Omental fat pad (tissue), 4 donors: ENCODE measurements at places on chromosomes 4 and X.

DNA sequence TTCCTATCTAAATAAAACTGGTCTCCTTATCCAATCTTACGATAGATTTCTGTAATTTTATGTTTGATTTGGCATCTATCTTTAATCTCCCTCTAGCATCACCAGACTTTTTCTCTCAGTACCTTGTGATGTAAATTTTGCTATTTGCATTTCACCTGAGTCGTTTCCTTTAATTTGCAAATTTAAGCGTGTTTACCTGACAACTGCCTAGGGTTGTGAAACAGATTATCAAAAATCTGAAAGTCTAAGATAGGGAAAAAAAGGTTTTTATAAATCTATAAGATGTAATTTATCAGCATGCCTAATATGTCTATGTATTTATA, 39.4 kb upstream of the TMPRSS11E start:
- no peak for DNase-seq

DNA sequence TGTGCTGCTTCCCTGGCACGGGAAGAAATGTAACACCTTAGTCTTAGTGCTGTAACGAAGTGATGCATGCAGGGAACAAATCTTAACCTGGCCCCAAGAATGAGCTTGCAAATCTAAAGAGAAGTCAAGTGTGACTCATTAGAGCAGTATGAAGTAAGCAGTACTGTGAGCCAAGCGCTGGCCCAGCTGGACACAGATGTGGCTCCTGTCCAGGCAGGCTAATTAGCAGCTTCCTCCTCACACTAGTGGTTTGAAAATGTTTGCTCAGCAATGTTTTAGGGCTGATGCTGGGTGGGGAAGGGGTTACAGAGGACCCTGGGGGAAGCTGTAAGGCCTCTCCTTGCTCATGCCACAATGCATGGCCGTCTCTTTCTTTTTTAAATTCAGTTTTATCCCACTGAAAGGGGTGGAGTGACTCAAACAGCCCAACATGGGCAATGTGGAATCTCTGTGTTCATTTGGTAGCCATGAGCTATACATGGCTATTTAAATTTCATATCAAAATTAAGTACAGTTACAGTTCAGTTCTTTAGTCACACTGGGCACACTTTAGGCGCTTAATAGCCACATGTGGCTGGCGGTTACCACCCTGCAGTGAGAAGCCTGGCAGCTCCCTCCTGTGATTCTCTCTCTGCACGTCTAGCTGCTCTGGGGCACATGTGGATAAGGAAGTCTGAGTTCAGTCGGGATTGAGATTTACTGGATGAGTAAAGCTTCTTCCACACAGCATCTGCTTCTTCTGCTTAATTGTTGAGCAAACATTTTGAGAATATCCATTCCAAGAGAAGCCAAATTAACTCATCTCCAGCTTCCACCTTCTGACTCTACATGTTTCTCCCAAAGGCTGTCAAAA, 48.8 kb downstream of the MAP7D2 start:
- peak; percentile 45 for DNase-seq

GRCh38 chr4:87239821-87240220, 19.4 kb upstream of the KLHL8 start:
- DNase-seq, result no peak

GRCh38 chr4:46886711-46887110, 22.3 kb downstream of the COX7B2 start:
- no peak for DNase-seq

- DNase-seq, result no peak
These were observed 268.4 kb upstream of the INTU start for GRCh38 chr4:127364397-127364796.

GRCh38 chr4:187739771-187740170, 255.8 kb upstream of the ZFP42 start:
- no peak for DNase-seq

DNA sequence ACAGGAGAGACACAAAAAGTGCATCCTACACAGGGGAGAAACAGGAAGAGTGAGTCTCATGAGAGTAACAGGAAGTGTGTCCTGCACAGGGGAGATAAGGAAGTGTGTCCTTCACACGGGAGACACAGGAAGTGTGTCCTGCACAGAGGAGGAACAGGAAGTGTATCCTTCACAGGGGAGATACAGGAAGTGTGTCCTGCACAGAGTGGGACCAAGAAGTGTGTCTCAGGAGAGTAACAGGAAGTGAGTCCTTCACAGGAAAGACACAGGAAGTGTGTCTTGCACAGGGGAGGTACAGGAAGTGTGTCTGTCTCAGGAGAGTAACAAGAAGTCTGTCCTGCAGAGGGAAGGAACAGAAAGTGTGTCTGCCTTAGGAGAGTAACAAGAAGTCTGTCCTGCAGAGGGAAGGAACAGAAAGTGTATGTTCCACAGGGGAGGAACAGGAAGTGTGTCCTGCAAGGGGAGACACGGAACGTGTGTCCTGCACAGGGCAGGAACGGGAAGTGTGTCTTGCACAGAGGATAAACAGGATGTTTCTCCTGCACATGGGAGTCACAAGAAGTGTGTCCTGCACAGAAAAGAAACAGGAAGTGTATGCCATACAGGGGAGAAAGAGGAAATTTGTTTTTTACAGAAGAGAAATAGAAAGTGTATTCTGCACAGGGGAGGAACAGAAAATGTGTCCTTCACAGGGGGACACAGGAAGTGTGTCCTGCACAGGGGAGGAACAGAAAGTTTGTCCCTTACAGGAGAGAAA, 102.0 kb downstream of the ARSF start:
- no peak for DNase-seq

DNA sequence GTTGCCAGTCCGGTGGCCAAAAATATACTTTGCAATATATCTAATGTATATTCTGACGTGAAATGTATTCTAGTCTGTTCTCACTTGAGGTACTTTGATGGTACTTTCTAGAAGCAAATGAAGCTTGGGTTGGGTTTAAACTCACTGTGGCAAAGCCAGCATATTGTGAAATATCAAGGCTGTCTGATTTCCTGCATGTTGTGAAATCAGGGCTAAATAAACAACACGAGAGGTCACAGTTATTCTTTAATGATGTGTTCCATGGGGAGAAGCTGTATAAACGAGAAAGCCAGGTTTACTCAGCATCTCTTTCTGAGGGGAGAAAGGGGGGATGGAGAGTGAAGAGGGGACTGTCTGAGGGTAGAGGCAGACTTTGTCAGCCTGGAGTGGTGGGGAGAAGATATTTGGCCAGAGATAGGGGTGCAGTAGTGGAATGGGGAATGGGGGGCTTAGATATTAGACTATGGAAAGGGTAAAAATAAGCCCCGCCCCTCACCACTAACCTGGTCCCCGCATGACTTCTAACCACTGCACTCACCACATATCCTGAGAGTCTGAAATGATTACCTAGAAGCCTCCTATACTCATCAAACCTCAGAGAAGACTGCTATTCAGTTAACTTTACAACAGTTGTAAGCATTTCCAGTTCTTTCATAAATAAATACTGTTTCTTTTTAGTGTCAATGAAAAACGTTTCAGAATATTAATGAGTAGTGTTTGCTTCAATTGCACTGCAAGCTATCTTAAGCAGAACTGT, 5.9 kb upstream of the SCARB2 start:
- no peak for DNase-seq

DNA sequence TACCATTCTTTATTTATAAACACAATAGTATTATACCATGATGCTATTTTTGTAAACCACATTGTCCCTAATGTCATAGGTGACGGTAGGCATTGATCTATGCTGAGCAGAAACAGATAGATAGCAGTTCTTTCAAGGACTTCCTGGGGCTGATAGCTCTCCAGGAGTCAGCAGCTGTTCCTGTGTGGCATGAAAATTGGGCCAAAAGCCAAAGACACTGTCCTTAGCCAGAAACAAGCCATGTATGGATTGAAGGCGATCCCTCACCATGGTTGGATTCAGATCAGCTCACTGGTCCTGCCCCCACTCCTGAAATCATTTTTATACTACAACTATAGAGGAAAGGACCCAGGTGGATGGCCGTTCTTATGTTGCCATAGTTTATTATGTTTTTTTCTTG, 53.6 kb downstream of the DDX60 start:
- DNase-seq, result no peak

DNA sequence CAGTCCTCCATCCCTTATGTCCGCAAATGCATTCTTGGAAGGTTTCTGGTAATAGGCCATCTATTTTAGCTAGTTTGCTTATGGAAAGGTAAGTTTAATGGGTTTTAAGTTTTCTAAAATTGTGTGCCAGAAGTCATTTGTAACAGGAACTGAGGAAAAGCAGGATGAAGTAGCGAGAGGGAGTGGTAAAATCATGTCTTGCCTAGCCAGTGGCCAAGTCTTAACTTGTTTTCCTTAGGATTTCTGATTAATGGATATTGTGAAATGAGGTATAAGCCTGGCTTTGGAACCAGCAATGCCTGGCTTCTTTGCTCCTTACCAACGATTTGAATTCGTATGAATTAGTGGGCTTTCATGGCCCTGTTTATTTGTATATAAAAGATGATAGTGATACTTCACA, 7.3 kb downstream of the SEC24B start:
- no peak for DNase-seq

- DNase-seq, result no peak
These were observed 28.8 kb downstream of the LRIT3 start for GRCh38 chr4:109876634-109877265.

- no peak for DNase-seq
These were observed 21.5 kb upstream of the RNF150 start for GRCh38 chr4:141154725-141155124.

GRCh38 chr4:152605031-152605430, 69.1 kb upstream of the FBXW7 start:
- DNase-seq, result no peak

DNA sequence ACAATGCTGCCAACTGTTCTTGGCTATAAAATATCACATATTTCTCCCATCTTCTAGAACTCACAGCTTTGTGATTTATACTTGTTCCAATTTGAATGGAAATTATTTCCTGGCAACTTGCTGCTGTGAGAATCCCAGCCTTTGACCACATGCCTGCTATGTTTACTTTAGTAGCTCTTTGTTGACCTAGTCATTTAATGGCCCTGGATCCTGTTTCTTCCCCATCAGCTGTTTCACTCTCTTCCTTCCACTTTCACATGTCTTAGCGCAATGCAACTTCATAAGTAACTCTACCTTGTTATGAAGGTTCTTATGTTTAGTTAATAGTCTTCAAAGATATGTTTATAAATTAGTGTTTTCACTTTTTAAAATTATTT, 1973.6 kb upstream of the AGA start:
- no peak for DNase-seq

DNA sequence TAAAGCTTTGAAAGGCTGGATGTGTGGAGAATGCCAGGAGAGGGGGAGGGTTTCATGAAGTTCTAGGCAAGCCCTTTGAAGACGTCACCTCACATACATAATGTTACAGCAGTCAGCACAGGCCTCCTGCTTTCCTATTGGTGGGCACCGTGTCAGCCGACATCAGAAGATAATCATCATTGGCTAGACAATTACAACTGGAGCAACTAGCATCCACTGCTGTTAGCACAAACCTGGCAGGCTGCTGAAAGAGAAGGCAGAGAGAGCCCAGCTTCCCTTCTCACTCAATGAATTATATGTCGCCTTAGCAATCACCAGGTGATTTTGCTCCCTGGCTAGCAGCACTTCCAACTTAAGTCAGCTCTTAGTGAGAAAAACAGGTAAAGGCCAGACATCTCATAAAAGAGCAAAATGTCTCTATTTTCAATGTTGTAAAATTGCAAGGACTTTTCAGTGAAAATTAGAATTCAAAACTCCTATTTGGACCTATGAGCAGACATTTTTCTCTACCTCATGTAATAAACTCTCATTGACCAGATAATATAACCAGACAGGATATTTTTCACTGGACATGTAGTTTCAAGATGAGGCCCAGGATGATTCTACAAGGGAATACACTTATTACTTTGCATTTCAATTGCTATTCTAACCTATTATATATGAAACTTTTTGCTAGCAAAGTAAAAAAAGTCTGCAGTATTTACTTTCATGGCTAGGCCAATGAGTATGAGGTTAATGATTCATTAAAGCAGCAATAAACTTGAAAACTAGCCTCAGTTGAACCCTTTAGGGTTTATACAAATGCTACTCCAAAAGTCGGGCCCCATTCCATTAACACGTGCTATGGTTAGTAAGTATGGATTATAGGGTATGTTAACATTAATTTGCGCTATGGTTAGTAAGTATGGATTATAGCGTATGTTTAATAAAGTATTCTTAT, 4.3 kb downstream of the ELOVL6 start:
- no peak for DNase-seq

DNA sequence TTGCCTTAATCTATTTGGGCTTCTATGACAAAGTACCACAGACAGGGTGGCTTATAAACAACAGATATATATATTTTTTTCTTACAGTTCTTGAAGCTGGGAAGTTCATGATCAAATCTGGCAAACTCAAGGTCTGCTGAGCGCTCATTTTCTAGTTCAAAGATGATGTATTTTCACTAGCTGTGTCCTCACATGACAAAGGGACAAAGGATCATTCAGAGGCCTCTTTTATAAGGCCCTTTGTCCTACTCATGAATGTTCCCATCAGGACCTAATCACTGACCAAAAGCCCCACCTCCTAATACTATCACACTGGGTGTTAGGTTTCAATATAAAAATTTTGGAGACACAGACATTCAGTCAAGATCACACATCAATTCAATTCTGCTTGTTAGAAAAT, 2025.2 kb downstream of the PCDH7 start:
- no peak for DNase-seq

- no peak for DNase-seq
These were observed 236.9 kb downstream of the SHOX start for GRCh38 chrX:867502-867901.

- no peak for DNase-seq
These were observed 497.6 kb downstream of the PRR32 start for GRCh38 chrX:127317159-127317558.

GRCh38 chrX:112012360-112012759, 70.2 kb downstream of the TRPC5 start:
- no peak for DNase-seq

GRCh38 chr4:158282252-158282651, 72.0 kb downstream of the TMEM144 start:
- DNase-seq, result no peak

GRCh38 chr4:120544838-120545237, 377.7 kb downstream of the PRDM5 start:
- DNase-seq, result no peak

DNA sequence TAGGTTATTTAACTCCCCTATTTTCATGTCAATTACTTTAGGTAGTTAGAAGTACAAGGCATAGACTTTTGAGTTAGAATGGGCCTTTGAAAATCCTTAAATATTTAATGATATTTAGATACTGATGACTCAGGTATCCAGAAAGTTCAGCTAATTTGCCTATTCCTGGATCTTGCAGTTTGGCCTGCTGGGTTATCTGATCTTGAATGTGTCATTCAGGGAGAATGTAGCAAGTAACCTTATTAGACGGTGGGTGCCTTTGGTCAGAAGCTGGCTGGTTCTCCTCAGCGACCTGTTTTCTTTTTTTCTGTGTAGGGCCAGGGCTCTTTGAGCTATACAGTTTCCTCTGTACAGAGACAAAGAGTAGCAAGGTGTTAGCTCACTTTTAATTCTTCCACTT, 42.0 kb downstream of the MTM1 start:
- no peak for DNase-seq

DNA sequence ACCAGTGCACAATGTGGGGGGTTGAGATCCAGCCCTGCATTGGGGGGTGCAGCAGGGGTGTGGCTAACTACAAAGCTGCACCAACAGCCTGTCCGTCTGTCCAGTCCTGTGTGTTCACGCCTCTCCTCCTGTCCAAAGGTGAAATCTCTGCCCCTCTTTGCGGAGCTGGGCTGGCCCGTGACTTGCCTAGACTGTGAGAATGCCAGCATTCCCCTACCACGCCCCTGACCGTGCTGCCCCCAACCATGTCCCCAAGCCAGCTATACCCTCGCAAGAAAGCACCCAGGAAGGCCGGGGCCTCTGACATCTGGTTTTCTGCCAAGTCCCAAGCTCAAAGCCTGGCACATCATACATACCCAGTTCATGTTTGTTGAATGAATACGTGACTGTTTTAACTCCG, 19.2 kb downstream of the ZFYVE28 start:
- no peak for DNase-seq

- DNase-seq, result no peak
These were observed at the start of gene ITM2A for GRCh38 chrX:79366873-79367749. TSS of gene ITM2A (minus strand) at chrX:79367334. CDS start at chrX:79367215, 119 bp downstream.
